ENCODE measurements at places on chromosomes 7 and 10.

GRCh38 chr10:112832361-112832878 is 117.6 kb upstream of the TCF7L2 start:
- DNase-seq = no peak

DNA sequence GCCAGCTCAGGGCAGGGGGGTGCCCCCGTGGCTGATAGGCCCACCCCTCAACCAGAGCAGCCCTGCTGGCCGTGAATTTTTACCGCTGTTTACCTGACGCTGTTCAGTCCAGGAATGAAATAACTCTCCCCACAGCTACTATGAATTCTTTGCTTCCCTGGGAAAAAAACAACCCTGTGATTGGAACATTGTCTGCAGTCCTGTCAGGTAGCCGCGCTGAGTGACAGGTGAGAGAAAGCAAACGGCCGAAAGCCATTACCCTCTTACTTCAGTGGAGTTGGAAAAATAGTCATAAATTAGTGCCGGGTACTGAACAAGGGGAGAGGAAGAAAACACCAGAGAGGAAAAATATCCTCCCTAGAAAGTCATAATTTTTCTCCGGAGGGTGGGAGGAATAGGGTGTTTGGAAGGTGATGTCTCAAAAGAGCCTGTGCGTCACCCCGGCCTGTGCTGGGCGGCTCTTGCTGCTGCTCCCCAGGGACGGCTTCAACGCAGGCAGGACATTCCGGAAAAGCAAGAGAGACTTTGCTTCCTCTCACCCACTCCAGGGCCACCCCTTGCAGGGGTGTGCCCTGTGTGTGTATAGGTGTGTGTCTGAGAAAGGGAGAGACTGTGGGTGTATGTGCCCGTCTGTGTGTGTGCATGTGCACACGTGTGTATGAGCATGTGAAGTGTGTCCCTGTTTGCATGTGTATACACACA is 69.0 kb downstream of the CDH23 start:
- no peak for DNase-seq

- DNase-seq = no peak
These were observed 696.9 kb upstream of the NRP1 start for GRCh38 chr10:34031400-34031799.

DNA sequence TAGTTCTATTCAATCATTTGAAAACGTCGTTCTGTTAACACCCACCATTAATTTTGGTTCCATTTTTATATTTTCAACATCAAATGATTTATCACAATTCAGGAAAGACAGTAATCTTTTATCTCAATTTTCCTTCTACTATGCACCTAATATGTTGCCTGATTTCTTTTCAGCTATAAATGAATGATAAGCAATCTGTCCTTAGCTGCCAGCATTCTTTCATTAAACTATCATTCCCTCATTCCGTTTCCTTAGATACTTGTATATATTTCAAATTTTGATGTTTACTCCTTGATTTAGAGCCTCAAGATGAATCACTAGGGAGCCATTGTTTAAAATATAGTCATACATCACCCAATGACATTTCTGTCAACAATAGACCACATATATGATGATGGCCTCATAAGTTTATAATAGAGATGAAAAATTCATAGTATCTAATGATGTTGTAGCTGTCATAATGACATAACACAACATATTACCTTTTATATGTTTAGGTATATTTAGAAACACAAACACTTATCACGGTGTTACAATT is 661.7 kb downstream of the IPMK start:
- DNase-seq = no peak

- no peak for DNase-seq
These were observed 44.8 kb downstream of the GNAT3 start for GRCh38 chr7:80467069-80467468.

DNA sequence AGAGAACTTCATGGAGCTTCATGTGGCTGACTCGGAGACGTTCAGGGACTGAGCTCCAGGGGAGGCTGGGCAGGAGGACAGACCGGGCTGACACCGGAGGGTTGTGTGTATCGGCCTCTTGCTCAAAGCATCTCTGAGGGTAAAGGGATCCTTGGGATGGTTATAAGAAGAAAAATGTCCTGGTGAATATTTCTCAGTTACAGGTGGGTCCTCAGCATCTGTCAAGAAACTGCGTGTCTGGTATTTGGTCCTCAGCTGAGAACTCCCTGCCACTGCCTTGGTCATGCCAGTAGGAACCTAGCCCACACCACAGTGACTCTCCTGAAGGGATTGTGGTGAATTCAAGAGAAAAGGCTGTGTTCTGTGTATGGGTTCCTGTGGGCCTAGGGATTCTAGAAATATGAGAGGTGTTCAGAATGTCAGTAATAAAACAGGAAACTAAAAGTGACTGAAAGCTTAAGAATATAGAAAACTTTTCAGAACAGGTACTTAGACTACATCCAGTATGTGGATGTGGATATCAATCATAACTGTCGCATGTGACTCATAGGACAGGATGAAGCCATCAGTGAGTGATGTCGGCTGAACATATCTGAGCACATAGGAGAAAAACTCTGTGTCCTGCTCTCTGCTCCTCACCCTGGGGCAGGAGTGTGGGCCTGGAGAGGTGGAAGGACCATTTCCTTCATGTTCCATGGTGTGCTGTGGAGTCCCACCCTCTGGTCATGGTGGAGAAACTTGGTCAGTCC is 28.4 kb downstream of the MBL2 start:
- DNase-seq = no peak

GRCh38 chr10:61943674-61944378 is 42.3 kb downstream of the ARID5B start:
- no peak for DNase-seq

DNA sequence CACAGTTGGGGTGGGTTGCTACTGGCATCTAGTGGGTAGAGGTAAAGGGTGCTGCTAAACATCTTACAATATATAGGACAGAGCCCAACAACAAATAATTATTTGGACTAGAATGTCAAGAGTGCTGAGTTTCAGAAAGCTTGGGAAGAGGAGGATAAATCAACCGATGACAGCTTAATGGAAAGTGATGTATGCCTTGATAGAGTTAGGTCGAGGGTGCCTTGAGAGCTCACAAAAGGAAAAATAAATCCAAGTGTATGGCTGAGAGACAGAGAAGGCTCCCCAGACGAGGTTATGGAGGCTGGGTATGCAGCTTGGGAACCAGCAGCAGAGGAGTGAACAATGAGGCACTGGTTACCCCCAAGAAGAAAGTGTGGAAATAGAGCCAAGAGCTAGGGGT is 211.1 kb downstream of the HDAC9 start:
- DNase-seq = no peak

- DNase-seq = no peak
These were observed 501.1 kb upstream of the CELF2 start for GRCh38 chr10:10516346-10517130.

DNA sequence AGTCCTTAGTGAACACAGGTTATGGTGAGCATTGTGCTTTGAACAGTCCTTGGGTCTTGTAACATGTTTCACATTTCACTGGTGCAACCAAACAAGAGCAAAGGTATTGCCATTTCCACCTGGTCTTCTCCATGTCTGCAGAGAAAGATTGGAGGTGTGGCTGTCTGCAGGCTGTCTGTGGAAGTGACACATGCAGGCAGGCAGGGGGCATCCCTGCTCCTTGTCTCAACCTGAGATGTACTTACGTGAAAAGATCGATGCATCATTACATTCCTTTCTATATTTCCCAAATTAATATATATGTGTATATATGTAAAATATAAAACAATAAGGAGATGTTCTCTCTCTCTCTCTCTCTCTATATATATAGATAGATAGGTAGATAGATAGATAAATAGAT is 54.3 kb downstream of the LRRC18 start:
- DNase-seq = no peak

GRCh38 chr7:2412587-2413201 is 9.3 kb downstream of the CHST12 start:
- DNase-seq = no peak

DNA sequence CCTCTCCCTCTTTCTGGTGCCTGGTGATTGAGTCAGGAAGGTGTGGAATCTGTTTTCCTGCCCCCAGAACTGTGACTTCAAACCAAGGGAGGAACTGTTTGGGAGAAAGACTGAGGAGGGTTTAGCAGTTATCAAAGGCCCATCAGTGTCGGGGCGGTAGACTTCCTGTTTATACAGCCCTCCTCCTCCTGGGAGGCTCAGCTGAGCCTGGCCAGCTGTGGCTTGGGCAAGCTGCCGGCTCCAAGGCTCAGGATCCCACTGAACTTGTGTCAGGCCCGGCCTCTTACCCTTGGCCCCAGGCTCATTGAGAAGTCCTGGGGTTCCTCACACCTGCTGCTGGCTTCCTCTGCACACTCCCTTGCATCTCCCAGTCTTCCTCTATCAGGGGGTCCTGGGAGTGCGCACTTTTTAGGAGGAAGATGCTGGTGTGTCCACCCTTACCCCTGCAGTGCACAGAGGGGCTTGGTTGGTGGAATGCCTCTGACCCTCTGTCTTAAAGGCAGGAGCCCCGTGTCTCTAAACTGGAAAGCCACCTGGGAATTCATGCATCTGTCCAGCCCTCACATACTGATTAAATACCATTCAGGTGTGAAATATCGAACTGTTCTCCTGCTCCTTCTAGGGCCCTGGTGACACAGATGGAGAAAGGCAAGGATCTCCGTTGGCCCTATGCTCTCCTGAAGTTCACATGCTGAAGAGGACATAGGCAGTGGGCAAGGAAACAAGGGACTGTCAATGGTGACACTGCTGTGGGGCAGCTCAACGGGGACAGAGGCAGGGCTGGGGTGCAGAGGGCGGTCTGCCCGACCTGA is 32.4 kb downstream of the CXCL12 start:
- DNase-seq = no peak

DNA sequence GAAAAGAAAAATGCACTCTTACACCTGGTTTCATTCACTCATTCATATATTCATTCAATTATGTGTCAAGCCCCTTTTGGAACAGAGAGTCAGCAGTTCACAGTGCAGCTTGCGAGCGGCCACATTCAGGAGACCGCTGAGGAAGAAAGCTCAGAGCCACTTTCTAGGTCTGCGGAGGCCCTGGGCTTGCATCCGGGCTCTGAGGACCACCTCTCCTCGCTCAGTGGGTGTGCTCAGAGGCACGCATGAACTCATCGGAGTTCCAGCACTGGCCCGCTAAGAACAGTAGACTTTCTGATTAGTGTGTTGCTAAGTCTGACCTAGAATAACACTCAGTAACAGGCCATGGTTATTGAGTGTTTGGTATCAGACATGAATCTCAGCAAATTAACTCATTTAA is 1.8 kb upstream of the FAM107B start:
- DNase-seq = no peak

GRCh38 chr10:133014416-133015210 is 72.2 kb upstream of the CFAP46 start:
- no peak for DNase-seq

DNA sequence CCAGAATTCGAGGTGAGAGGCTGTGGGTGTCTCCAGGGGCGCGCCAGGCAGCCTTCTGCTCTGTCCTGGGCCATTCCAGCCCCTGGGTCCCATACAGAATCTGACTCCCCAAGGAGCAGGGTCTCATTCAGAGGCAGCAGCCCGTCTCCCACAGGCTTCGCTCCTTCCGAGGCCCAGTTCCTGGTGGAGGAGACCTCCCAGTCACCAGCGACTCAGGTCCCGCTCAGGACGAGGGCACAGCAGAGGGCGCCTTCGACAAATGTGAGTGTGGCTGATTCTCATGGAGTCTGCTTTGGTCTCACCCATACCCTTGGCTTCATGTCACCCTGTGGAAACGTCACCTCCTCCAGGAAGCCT is 81.8 kb upstream of the GPR26 start:
- DNase-seq = no peak

DNA sequence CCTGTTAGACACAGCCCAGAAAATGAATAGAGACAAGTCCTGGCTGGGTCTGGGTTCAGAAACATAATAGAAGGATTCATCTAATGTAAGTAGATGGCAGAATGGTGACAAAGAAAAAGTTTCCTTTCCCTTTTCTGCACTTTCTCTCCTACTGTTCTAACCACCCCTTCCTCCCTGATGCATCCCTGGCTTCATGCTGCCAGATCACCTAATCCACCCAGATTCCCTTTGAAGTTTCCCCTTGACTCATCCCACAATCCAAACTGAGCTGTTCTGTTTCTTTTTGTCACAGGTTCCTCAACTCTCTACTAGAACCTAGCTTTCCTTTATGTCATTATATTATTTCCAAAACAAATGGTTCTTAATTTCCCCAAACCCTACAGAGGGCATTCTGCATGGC is 1.1 kb upstream of the MACC1 start:
- no peak for DNase-seq

DNA sequence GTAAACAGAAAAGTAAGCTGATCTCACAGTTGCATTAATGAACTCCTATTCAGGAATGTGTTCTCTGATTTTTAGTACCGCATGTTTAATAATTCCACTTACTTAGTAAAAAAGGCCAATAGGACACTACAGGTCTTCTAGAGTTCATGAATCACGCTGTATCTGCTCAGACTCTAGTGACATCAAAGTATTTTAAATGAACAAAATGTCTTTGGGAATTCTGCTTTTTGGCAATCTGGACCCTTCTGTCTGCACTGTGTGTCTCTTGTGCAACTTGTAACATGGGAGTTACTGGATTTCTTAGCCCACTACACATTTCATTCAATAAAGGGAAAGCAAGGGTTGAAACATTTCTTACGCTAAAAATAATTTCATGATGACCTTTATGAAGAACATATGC is 50.2 kb downstream of the RABGEF1 start:
- no peak for DNase-seq

DNA sequence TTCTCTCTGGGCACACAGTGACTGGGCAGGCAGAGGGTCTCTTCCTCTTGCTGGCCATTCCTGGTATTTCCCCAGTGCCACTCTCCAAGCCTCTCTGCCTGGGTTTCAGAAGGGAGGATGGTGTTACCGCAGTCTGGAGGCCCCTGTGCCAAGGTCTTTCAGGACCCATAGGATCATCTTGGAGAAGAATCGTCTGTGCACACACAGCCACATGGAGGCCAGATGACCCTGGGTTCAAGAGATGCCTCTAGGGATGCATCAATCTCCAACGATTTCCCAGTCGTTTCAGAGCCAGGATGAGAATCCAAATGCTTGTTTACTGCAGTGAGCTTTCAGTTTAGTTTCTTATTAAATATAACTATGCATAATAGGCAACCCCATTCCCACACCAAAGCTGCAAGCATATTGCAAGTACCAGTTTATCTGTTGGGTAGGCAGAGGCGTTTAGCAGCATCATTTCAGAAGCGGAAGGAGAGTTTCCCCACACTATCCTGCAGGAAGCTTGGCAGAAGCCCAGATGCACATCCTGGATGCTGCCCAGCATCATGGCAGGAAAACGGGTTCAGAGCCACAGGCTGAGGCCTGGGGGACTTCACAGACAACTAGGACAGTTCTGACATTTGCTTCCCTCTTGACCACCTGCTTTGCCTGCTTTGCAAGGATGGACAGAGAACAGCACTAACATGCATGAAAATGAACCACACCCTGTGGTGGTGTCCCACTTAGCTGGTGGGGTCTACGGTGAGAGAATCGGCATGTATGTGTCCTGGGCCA is 134.7 kb upstream of the FAM20C start:
- no peak for DNase-seq

GRCh38 chr10:129916506-129916995 is 47.5 kb downstream of the EBF3 start:
- DNase-seq = no peak
